ENCODE measurements at places on chromosomes 2 and 18.

DNA sequence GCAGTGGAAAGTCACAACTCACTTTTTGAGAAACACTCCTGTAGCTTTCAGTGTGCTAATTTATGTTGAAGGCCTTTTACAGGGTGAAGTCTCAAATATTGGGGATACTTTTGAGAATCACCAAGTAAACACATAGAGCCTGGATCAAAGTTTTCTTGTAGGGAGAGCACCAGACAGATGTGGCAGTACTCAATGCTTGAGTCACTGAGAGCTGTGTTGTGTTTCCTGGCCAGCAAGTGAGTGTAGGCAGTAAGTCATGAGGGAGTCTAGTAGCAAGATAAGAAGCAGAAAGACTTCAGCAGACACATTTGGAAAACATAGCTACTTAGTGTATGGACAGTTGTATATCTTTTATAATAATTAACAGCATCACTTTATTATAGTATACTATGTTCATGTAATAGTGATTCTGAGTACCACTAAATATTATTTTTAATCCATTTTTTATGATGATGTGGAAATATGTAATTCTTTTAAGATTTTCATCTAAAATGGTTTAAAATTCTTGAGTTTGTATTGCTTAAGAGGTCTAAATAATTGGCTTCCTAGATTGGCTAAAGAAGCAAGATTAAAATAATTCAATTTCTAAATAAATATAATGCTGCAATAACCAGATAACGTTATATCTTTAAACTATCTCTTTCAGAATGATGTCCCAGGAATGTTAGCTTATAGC, 12.8 kb downstream of the PSMD1 start:
- DNase-seq: no peak

GRCh38 chr2:69572641-69573040, 70.9 kb downstream of the AAK1 start:
- DNase-seq: no peak

DNA sequence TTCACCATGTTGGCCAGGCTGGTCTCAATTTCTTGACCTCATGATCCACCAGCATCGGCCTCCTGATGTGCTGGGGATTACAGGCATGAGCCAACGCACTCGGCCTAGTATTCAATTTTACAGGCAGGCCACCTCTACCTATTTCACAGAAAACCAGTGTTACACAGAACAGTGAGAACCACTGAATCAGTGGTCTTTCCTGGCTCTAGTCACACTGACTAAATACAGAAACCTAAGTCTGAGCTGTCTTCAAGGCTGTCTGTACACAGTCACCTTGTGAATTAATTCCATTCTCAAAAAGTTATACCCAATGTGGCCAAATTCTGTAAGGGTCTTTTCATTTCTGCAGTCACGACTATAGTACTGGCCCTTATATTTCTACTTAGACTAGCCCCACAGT, 3.5 kb downstream of the RNF149 start:
- DNase-seq: no peak

- no peak for DNase-seq
These were observed 98.4 kb upstream of the SIX3 start for GRCh38 chr2:44843086-44843485.

DNA sequence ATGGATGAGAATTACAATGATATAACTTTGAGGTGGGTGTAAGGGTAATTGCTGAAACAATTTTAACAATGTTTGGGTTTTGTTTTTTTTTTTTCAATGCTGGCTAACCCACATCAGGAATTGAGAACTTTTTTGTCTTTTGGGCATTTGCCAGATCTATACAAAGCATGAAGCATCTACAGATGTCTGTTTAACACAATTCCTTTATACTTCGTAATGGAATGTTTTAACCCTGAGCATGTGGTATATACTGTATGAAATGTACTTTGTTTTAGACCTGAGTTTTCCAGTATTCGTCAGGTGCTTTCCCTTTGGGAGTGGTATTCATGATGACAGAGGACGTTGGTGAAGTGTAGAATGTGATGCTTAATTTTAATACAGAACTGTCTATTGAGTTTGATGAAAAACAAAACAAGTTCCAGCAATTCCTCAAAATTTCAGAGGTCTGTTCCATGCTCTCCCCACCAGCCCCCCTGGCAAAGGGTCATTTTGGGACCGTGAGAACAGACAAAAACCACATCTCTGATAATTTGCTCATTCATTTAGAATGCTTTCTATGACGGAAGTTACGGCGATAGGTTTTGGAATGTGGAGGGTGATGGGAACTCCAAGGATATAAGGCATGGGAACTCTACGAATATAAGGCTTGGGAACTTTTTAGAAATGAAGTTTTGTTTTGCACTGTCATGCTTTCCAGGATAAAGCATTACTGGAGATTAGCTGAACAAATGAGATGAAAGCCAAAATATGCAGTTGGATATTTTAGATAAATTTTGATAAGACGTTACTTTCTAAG, 14.1 kb downstream of the LIMS1 start:
- no peak for DNase-seq

- no peak for DNase-seq
These were observed 152.0 kb downstream of the SRBD1 start for GRCh38 chr2:45458909-45459563.

GRCh38 chr18:51563396-51563795, 365.9 kb upstream of the MEX3C start:
- DNase-seq: no peak

DNA sequence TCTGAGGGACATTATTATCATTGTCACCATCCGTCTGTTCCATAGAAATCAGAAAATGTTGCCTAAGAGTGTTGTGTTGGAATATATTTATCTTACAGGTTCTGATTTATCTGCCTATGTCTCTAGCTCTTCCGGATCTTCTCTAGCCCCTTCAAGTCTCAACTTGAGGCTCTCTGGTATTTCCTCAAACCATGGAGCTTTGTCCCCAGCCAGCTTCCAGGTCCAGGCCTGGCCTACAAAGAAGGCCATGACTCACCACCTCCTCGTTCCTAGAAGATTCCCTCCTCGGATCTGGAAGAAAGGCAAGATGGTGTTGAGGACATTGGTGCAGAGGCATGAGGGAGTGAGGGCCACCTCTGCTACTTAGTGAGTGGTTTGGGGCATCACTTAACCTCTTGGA, 122.1 kb upstream of the TRIB2 start:
- no peak for DNase-seq

DNA sequence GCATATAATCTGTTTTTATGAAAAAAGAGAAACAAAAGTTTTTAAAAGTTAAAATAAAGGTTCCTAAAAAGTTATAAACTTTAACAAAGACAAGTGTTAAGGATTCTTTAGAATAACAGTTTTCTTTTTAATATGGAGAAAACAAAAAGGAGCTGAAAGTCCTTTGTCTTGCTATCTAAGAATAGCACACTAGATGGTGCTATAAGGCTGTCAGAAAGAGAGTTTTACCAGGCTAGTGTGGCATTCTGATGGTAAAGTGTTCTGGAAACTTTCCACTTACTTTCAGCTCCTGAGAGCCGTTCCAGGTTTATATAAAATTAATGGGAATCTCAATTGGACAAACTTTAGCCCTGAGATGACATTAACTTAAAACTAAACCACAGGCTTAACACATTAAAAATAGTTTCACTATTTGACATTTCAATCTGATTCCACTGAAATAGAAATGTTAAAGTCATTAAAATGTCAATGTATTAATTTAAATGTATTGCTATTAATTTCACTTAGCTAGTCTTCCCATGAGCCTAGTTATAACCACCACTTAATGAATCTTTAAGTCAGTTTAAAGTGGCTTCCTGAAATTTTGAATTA, 3.7 kb downstream of the FBXO48 start:
- DNase-seq: no peak

- DNase-seq: no peak
These were observed 291.6 kb downstream of the ZNF385B start for GRCh38 chr2:179569831-179570233.

- DNase-seq: no peak
These were observed 125.8 kb downstream of the UBE2E3 start for GRCh38 chr2:181106229-181106628.

DNA sequence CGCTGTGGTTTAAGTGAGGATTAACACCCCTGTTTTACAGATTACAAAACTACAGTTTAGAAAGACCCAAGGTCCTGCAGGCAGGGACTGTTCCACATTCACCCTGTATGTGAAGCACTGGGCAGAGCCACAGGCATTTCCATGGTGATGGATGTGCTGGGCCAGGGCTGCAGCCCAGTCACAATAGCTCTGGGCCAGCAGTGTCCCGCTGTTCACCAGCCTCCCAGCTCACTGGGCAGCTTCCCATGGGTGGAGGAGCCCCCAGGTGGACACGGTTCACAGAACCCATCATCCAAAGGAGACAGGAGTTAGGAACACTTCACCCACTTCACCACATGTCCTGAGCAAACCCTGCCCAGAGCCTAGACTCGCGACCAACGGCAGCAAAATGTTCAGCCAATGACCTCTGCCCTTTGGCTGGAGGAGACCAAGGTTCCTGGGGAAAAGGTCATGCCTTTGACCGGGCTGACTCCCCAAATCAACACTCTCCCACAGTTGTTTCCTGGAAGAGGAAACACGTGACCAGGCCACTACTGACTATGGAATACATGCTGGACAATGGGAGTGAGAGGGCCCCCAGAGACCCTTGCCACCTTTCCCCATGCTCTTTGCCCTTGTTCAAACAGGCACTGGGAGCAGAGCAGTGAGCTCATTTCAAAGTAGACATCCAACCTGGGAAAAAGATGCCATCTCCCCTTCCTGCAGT, 28.0 kb upstream of the SLC35F6 start:
- DNase-seq: no peak

GRCh38 chr18:13623871-13624270, 102.5 kb downstream of the FAM210A start:
- no peak for DNase-seq

GRCh38 chr2:217218269-217219163, 358.7 kb upstream of the TNP1 start:
- DNase-seq: peak; percentile 79

- peak; percentile 68 for DNase-seq
These were observed 165.6 kb downstream of the SMAD7 start for GRCh38 chr18:48785091-48785614.

DNA sequence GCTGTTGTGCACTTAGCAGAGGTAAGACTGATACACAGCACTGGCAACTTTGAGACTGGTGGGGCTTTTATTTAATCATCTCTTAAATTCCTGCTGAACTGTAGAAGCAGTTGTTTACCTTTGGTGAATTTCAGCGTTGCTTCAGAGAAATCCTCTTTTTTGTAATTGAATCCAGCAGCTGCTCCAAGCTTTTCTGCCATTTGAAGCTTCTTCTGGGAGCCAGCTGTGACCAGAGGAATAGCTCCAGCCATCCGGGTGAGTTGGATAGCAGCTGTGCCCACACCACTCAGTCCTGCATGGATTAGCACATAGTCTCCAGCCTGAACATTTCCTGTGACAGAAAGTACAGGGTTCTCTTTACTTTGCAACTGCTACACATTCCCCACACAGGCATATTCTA, 3.9 kb downstream of the TP53I3 start:
- DNase-seq: no peak

DNA sequence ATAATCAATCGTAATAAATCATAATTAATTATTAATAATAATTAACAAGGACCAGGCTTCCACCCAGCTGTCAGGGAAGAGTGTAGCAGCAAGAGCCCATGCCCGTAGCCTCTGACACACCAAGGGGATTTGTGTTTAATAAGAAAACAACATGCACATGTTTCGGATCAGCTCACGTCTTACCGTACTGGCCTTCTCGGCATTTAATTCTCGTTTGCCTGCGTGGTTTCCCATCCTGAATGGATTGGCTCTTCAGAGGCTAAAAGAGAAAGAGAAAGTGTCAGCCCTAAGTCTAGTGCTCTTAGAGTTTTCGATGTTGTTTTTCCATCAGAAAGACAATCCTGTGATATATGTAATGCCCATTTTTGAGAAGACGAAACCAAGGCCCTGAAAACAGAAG, 27.6 kb downstream of the MBP start:
- no peak for DNase-seq

DNA sequence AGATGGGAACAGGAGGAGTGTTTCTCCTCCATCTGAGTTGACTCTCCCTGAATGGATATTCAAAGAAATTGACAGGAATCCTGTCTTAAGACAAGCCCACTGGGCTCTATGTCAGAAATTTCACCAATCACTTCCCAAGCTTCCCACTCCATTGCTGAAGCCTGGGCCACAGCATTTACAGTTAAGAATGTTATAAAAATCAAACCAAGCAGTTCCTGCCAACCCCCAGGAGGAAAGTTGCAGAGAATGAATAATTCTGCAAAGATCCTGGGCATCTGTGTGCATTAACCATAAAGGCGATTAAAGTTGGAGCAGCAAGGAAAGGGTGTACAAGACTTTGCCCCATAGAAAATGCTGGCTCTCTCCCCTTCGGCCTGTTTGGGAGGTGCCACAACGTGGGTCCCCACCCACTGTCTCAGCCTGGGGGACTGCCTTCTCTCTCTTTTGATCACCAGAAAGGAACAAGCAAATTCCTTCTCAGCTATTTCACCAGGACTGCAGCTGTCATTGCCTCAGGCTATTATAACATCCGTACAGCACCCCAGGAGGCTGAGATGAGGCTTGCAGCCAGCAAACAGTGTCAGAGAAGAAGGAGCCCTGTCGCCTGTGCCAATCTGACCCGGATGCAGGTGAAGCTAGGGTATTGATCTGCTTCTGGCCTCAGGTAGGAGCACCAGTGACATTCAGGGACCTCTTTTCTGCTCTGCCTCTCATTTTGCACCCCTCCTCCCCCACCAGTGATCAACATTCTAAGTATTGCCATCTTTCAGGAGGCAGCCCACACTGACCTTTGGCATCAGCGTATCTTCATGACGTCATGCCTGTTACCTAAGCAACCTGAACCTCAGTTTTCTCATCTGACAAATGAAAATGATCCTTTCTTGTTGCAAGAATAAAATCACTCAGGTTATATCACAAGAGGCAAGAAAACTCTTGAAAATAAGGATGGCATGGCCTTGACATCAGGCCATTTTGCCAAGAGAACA, 219.0 kb downstream of the SH3BP4 start:
- no peak for DNase-seq

DNA sequence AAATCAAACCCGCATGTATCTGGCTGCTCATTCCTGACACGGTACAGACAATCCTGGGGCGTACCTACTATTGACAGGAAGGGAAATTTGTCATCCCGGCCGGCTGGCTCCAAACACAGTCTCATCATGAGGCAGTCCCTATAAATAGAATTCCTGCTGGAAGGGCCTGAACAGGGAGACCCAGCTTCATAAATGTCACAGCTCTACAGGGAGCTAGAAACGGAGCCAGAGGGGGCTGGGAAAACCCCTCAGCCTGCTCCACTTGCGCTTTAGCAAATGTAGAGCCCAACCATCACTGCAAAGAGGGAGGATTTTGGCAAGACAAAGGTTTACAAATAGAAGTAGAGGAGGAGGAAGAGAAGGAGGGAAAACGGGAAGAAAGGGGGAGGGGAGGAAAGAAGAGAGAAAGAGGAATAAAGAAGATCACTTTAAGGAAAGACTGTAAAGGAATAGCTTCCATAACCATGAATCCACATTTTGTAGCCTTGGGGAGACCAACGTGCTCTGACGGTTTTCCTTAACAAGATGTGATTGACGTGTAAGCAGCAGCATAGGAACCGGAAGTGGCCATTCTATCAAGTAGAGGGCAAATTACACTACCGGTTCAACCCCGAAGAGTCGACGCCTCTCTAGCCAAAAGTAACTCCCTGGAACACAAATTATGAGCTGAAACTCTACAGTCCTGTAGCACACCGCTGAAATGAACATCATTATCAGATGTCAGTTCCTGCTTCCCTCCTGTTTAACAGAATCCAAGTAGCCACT, 56.8 kb upstream of the TTN start:
- peak; percentile 81 for DNase-seq

- no peak for DNase-seq
These were observed 10.2 kb upstream of the SIX3 start for GRCh38 chr2:44931198-44931780.

GRCh38 chr2:147760984-147761383, 83.8 kb upstream of the ACVR2A start:
- DNase-seq: no peak
